Left lobe of liver (tissue), 2 donors: ENCODE measurements at places on chromosomes 12 and 14.

GRCh38 chr14:63551332-63551731, 8.2 kb upstream of the PPP2R5E start:
- DNase-seq: no peak

GRCh38 chr14:104139460-104140212, 1.2 kb downstream of the KIF26A start:
- no peak for DNase-seq

DNA sequence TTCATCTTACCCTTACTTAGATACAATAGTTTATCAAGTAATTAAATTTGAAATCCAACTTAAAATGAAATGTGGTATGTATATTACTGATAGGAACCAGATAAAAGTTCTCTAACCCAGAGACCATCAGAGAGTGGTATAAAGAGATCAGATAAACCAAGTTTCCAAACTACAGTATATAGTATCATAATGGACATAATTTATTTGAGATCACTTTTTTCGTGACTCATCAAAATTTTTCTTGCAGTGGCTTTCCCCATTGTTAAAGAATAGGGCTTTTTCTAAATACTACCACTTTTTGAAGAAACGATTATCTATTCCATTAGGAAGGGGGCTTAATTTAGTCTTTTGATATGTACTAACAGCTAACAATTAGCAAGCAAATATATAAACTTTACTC, 15.2 kb upstream of the HSPA2 start:
- no peak for DNase-seq

DNA sequence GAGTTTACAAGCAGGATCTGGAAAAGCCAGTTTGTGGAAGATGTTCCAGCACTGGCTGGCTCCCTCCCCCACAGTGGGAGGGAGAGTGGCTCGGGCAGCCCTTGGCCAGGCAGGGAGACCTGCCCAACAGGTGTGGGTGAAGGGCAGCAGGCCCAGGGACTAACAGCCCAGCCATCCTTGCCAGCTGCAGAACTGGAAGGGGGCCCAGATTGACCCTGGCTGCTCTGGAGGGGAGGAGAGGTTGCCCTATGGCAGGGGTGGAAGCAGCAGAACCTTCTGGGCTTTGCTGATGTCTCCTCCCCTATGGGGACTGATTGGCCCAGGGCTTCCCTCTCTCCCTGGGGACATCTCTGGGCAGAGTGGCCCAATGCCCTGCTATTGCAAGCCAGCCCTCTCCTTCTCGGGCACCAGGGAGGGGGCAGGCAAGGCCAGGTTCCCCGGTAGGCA, 20.5 kb downstream of the IRF2BPL start:
- peak; percentile 99 for DNase-seq

DNA sequence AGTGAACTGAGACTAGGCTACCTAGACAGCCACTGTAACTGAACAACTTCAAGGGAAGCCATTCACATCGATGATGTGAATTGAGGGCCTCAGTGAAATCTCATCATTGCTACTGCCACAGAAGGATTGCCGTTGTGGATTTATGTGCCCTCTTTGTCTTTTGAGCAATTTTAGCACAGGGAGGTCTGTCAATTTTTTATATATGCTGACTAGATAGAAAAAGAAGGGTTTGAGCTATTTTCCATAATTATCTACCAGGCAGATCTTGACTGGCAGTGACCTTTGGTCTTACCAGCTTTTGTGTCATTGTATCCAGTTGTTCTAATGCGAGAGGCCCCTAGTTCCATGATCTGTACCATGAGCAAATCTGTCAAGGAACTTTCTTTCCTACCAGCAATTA, 179.4 kb downstream of the ERC1 start:
- no peak for DNase-seq

- DNase-seq: no peak
Observed at GRCh38 chr14:70663707-70664179, 22.0 kb downstream of the TTC9 start.

- peak; percentile 68 for DNase-seq
Observed at GRCh38 chr12:116533343-116534251, 25.6 kb upstream of the MAP1LC3B2 start.

DNA sequence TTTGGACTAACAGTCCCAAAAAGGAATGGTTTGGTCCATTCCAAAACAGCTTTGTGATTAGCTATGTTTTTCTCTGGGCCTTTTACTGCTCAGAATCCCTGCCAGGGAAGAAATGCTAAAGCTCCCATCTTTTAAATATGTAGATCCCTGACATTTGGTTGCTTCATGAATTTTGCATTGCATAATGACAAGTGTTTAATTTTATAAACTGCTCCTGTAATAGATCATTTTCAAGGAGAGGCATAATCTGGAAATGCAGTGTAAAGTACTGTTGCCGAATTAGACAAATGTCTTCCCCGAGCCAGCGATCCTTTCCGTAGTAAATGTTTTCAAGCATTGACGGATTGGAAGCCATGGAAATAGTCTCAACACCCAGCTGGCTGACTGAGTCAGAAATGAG, 291.3 kb upstream of the PRKD1 start:
- no peak for DNase-seq

DNA sequence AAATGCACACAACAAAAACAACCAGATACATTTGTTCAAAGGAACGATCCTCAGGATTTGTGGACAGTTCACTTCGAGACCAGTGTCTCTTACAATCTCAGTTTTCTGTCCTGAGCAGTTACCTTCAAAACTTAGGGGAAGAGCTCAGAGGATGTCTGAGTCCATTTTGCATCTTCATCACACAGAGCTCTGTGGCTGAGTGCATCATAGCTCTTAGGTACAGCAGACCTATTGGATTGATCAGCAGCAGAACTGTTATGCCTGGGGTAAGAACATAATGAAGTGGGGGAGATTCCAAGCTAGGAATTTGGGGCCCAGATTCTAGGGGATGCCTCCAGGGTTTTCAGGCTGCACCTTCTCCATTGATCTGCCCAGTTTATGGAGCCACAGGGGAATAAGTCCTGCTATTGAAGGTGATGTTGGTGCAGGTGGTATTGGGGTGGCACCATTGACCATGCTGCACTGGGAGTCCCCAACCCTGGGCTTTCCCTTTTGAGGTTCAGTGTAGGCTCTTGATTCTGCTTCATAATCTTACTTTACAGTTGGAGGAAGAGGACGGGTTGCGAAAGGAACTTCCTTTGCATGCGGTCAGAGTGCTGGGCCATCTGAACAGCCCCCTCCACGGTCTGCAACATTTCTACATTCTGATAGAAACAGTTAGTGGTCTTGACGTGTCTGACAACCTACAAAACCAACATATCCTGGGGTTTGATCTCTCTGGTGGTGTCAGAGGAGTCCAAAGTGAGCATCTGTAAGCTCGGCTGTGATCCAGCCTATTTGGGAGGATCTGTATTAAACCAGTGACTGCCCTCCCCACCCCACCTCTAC, 112.8 kb downstream of the CHST11 start:
- DNase-seq: no peak

GRCh38 chr12:2374092-2374906, 321.5 kb downstream of the CACNA1C start:
- DNase-seq: no peak
